ENCODE measurements at places on chromosomes 11 and 22. TPM values are rescaled to one million over a fixed set of nuclear protein-coding genes. Genes with fewer than 3 reads are reported as not detected.

The MOV10L1 gene
- 0.27 TPM for total RNA-seq

The P2RX6 gene
- 0.27 TPM for total RNA-seq

GRCh38 chr11:103961010-103961409, 75.4 kb upstream of the DDI1 start:
- no peak for DNase-seq

DNA sequence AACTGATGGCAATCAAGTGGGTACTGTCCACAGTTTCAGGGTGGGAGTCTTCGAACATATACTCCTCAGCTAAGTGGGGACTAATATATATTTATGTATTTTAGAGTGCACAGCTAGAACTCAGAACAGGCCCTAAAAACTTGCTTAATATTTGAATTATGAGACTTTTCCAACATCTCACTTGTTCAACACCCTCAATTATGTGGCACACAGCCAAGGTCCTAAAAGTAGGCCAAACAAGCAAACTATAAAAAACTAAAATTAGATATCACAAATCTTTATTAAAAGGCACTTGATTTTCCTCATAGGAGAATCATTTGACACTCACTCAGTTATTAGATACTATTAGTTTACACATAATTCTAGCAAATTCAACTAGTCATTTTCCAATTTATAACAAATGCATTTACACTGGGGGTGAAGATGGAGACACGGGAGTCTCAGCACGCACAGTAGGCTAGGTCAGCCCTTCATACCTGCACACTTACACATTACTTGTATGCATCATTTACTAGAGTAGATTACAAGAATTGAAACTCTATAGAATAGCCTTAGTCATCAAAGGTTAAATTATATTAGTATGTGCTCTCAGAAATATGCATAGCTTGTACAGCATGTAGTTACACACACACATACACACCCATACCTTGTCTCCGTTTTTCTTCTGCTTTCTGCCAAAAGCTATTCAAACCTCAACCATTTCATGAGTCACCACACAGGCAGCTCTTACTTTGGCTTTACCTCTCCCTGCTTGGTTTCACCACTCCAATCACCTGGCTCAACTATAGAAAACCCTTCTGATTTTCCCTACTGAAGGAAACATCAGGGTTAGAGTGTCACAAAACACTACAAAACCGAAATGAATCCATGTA, 171.5 kb downstream of the SBF2 start:
- no peak for DNase-seq

- no peak for DNase-seq
Measured at GRCh38 chr11:76160856-76161255, 45.4 kb downstream of the WNT11 start.

The ISX gene
- 36.4 TPM for total RNA-seq

- no peak for DNase-seq
Measured at GRCh38 chr11:48261600-48261999, 2.1 kb upstream of the OR4X1 start.

The TPBGL gene
- 0.15 TPM for total RNA-seq

The ARHGEF17 gene
- total RNA-seq = 8.6 TPM

GRCh38 chr11:33362051-33362910, 105.1 kb downstream of the HIPK3 start:
- DNase-seq = no peak

The CNGA4 gene
- total RNA-seq = not detected

The ROBO4 gene
- 5.0 TPM for total RNA-seq

- DNase-seq = no peak
Measured at GRCh38 chr11:120091121-120091520, 46.8 kb downstream of the TRIM29 start.

GRCh38 chr22:46071451-46072109, 78.7 kb upstream of the PPARA start:
- peak; percentile 94 for DNase-seq

DNA sequence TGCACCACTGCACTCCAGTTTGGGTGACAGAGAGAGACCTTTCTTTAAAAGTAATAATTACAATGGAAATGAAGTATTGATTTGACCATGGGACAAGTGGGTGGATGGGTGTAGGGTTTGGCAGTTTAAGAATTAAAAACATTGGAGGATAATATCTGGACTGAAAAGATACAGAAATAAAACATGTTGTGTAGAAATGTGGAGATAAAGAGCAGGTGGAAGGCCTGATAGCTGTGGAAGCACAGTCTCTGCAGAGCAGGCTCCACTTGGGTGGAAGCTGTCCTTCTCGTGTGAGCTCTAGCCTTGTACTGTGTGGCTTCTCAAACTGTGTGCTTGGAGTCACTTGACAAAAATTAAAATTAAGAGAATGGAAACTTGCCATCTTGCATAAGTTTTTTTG, 25.6 kb downstream of the APLP2 start:
- DNase-seq = no peak

- DNase-seq = no peak
Measured at GRCh38 chr11:69156235-69156639, 502 bp downstream of the SMIM38 start.

The CDON gene
- total RNA-seq = 10.5 TPM

The TIMP3 gene
- 13.3 TPM for total RNA-seq

GRCh38 chr22:31081963-31082605, 966 bp downstream of the SMTN start:
- no peak for DNase-seq

- DNase-seq = no peak
Measured at GRCh38 chr22:50035131-50035881, 22.7 kb upstream of the IL17REL start.

- DNase-seq = no peak
Measured at GRCh38 chr22:24422102-24422665, 5.2 kb upstream of the ADORA2A start.

DNA sequence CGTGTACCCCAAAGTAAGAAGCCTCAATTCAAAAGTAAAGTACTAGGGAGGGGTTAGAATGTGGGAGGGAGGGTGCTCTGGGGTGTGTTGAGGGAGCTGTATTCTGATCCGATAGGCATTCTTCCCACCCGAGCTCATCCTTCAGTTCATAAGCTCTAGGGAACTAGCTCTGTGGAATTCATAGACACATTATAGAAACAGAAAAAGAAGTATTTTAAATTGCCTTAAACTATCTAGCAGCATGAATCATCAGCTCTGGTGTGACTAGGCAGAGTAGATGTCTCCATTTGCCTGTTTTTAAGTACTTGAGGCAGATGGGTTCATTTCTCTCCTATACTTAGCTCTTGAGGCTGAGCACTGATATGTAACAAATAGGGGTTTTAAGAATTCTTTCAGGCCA, 7.3 kb upstream of the SGSM3 start:
- DNase-seq = no peak

The CHRNA10 gene
- 1.4 TPM for total RNA-seq

The ZNF70 gene
- total RNA-seq = 3.5 TPM

DNA sequence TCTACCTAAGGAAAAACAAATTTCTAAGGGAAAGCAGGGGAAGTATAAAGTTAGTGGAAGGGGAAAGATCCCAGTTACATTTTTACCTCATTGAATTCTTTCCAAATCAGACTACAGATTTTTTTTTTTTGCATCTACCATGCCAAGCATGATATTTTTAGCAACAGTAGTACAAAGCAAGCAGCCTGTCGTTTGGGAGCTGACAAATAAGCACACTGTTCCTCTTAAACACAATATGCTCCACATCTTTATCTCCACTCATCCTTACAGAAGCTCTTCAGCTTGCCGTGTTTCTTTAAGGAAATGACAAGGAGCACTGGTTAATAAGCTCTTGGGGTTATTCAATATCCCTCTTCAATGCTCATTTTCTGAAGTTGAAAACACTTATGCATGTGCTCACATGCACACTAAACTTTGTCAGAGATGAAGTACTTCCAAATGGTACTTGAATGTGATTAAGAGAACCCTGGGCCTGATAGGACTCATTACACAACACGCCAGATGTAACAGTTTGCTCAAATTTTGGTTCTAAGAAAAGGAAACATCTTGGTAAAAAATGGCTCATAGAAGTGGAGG, 53.8 kb downstream of the PAX6 start:
- DNase-seq = no peak

DNA sequence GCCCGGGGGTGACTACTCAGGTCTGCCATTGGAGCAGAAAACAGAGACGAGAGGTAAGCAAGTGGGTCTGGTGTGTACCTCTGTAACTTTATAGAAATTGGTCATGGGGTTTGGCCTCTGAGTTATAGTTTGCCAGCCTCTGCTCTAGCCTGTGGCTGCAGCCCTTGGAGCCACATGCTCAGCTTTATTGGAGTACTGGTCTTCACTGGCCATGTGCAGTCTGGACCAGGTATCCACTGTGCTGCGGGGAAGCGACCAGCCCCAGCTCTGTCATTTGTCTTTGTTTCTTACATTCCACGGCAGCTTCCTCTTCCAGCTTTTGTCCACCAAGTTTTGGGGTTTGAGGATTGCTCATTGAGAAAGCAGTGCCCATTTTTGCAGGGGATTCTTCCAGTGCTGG, 453.4 kb downstream of the TBC1D22A start:
- peak; percentile 3 for DNase-seq

- DNase-seq = no peak
Measured at GRCh38 chr11:1356007-1356435, 33.7 kb upstream of the BRSK2 start.

GRCh38 chr11:86885311-86885710, 69.9 kb downstream of the FZD4 start:
- no peak for DNase-seq

The PRODH gene
- total RNA-seq = 11.1 TPM

DNA sequence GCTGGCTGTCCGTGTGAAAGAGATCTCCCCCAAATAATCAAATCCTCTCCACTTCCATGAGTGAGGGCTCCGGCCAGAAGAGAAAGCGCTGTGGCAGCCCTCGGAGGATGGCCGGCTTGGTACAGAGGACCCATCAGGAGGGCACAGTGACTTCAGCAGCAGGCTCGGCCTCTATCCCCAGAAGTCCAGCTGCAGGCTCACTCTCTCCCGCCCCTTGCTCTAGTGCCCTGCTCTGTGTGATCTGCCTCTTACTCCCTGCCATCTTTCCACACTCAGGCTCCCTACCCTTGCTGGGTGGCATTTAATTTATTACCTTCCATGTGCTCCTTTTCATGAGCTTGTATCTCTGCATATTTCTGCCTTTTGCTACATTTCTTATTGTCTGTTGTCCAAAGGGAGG, 129.7 kb downstream of the SPATA19 start:
- no peak for DNase-seq

Measured in colonic mucosa (tissue), 4 donors.